ENCODE measurements at places on chromosomes 16 and 17.

GRCh38 chr16:79994418-79994817, 393.9 kb upstream of the MAF start:
- no peak for DNase-seq

DNA sequence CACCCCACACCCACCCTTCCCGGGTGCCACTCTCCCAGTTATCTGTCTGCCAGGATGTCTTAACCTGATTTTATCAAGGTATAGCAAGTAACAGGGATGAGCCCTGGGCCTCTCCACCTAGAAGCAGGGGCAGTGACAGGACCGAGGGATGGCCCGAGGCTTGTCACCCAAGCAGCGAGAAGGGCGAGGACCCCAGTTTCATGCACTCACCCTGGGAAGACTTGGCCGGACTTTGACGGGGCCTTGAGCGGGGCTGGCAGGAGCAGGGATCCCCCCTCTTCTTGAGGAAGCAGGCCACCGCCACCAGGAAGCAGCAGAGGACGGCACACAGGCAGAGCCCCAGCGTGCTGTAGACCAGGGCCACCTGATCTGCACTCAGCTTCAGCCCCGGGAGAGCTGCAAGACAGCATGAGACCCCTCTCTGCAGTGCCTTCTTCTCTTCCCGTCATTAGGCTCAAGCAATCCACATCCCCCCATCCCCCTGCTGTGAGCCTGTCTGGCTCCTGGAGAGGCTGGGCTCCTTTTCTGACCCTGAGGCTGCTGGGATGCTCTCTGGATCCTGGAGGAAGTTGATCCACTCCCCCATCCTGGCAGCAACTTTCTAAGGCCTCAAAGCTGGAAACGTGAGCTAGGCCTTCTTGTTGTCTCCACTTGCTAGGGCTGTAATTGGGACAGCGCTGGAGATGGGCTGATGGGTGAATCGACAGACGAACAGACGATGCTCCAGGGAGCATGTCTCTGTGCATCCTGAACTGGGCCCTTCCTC, 31.6 kb downstream of the TNFRSF13B start:
- no peak for DNase-seq

- DNase-seq = no peak
Observed at GRCh38 chr16:83482545-83483162, 325.1 kb upstream of the HSBP1 start.

DNA sequence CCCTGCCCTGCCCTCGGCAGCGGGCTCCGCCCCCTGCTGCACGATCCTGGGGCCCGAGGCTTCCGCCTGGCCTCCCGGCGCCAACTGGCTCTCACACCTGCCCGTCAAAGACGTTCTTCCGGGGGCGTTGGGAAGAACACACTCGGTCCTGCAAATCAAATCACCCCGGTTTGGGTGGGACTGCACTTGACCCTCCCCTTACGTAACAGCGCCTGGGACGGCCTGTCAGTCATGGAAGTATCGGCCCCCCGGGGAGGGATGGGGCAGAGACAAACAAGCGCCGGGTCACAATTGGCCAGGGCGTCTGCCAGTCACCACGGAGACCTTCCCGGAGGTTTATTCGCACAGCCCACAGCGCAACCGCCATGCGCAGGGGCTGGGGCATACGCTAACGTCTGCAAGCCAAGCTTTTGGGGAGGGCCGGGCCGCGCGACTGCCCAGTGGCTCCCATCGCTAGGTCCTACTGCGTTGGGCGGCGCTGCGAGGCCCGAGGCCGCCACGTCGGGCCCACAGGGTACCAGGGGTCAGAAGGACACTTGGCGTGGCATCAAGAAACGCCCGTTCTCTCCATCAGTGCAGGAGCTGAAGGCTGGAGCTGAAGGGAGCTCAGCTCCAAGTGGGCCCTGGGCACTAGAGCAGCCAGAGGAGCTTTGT, 388 bp upstream of the AKTIP start:
- DNase-seq = peak; percentile 100

- no peak for DNase-seq
Observed at GRCh38 chr17:76561799-76562268, 22.0 kb downstream of the PRCD start.

GRCh38 chr16:50467943-50468748, 80.0 kb upstream of the NKD1 start:
- DNase-seq = no peak

GRCh38 chr17:58280480-58281217, at the start of gene MPO:
TSS of gene MPO (minus strand) at chr17:58280935. CDS start at chr17:58280758, 177 bp downstream.
- no peak for DNase-seq

- no peak for DNase-seq
Observed at GRCh38 chr17:36057911-36058310, 6.2 kb upstream of the CCL18 start.

GRCh38 chr16:54456291-54456690, 169.7 kb upstream of the IRX3 start:
- DNase-seq = no peak
